Brain microvascular endothelial cell (primary cell): ENCODE measurements at places on chromosomes 5 and 9.

DNA sequence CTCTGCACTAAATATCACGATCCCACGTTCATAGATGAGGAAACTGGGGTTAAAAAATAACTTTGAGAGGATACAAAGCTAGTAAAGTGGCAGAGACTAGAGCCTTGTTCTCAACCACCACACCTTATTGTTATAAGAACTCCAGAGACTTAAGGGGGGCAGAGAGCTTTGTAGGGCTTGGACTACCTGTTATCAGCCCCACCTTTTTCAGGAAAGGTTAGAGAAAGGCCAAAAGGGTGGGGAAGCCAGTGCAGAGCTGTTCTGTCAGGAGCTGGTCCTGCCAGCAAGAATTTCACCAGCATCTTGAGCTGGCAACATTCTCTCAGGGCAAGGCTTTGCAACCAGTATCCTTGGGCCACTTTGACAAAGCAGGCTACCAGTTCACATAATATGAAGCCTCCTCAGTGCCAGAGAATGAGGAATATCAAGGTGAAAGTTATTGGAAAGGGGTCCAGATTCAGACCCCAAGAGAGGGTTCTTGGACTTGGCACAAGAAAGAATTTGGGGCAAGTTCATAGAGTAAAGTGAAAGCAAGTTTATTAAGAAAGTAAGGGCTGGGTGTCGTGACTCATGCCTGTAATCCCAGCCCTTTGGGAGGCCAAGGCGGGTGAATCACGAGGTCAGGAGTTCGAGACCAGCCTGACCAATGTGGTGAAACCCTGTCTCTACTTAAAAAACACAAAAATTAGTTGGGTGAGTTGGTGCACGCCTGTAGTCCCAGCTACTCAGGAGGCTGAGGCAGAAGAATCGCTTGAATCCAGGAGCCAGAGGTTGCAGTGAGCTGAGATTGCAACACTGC lies 66.2 kb upstream of the CLINT1 start:
- DNase-seq: peak; percentile 18

- DNase-seq: peak; percentile 92
Measured at GRCh38 chr5:128083033-128083810, at the start of gene SLC12A2. SLC12A2 (plus strand) TSS chr5:128083766; CDS start chr5:128083955, 189 bp downstream.

DNA sequence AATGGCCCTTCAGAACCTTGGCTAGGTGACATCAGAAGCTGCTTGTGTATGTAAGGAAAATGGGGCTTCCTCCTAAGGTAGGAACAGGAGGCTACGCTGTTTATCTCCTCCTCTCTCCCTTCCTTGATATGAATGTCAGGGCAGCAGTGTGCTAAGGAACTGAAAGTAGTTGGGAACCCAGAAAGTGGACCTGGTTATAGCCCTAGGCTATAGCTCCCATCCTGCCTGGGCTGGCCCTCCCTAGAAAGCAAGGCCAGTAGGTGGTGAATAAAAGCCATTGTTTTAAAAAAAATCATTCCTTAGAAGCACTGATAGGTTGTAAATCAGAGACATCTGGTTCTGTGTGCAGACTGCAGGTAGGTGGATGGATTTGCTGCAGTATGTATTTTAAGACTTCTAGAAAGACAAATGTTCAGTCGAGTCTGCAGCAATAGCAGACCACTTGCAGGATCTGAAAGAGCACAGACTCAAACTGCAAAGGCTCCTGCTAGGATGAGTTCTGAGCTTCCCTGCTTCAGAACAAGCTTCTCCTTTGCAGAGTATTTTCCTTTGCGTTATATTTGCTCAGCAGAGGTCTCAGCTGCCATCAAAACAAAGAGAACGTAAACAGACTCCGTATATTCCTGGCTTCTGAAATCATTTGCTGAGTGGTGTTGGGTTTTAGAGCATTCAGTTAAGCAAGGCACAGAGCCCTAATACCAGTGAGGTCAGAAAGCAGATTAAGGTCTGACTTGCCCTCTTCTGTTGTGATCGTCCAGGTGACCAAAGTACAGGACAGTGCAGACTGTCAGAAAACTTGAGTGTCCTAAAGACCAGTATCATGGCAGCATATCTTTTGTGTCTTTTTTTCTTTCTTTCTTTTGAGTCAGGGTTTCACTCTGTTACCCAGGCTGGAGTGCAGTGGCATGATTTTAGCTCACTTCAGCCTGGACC lies 20.1 kb upstream of the CFAP157 start:
- no peak for DNase-seq

GRCh38 chr5:14206028-14206725 lies 63.0 kb downstream of the TRIO start:
- no peak for DNase-seq

- DNase-seq: no peak
Measured at GRCh38 chr9:110153431-110153830, 54.5 kb downstream of the C9orf152 start.

- no peak for DNase-seq
Measured at GRCh38 chr5:134736173-134736812, 2.1 kb upstream of the CAMLG start.

DNA sequence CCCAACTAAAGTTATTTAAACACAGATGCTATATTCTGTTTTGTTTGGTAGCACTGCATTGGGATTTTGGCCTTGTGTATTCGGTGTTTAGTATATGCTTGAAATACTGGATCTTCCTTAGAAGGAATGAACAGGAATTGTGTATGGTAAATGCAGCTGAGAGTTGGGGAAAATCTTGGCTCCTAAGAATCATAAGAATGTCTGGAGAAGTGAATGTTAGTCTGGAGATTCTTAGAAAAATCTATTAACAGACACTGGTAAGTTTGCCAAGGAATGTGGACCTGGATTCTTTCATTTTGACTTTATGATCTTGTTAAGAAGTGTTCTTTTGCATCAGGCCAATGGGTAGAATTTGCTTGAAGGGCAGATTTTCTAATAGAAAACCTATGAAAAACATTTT lies 38.9 kb downstream of the SNX30 start:
- no peak for DNase-seq

GRCh38 chr5:56638061-56638621 lies 177.2 kb upstream of the MAP3K1 start:
- no peak for DNase-seq

- peak; percentile 57 for DNase-seq
Measured at GRCh38 chr9:15400281-15400941, 22.3 kb upstream of the SNAPC3 start.
